Activated CD4-positive, CD25-positive, alpha-beta regulatory T cell treated with anti-CD3 and anti-CD28 coated beads, Interleukin-2, amount 50 U/mL, for 72 hours (primary cell): ENCODE measurements at places on chromosomes 5 and 9.

GRCh38 chr9:8651846-8652215 lies 852.3 kb upstream of the DMAC1 start:
- DNase-seq, result no peak

- no peak for DNase-seq
These were observed 255.6 kb downstream of the NSG2 start for GRCh38 chr5:174300941-174301761.

GRCh38 chr9:129685220-129685932 lies 19.9 kb downstream of the PRRX2 start:
- DNase-seq, result no peak

- no peak for DNase-seq
These were observed 685.6 kb downstream of the DTWD2 start for GRCh38 chr5:118302786-118303185.

DNA sequence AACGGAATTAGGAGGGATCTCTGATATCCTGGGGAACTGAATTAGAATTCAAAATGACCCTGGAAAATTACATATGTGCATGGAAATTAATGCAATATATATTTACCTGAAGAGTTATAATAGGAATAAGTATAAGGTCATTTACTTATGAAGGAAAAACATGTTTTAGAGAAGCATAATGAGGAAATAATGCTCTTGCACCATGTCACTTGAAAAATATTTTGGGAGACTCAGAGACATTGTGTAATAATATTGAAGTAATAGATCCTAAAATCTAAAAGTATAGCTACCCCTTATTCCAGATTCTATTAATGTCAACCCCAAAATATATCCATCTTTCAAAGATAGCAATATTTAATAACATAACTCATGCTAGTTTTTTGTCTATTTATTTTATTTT lies 28.4 kb downstream of the SPZ1 start:
- no peak for DNase-seq

- DNase-seq, result no peak
These were observed 357.8 kb upstream of the CCNG1 start for GRCh38 chr5:163079618-163080017.

GRCh38 chr5:54915466-54916027 lies 69.8 kb downstream of the ESM1 start:
- DNase-seq, result no peak

- DNase-seq, result no peak
These were observed 72.7 kb downstream of the KCNN2 start for GRCh38 chr5:114434396-114435219.

GRCh38 chr9:84711936-84712335 lies 42.4 kb downstream of the NTRK2 start:
- no peak for DNase-seq

DNA sequence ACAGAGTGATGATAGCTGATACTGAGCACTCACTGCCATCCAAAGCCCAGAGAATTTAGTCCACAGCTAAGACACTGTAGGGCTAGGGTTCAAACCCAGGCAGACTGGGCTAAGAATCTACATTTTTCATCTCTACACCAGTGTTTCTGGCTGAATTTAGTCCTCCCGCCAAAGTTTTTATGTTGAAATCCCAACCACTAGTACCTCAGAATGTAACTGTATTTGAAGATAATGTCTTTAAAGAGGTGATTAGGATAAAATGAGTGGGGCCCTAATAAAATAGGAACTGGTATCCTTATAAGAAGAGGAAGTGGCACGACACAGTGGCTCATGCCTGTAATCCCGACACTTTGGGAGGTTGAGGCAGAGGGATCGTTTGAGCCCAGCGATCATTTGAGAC lies 4.3 kb downstream of the GNA14 start:
- no peak for DNase-seq

DNA sequence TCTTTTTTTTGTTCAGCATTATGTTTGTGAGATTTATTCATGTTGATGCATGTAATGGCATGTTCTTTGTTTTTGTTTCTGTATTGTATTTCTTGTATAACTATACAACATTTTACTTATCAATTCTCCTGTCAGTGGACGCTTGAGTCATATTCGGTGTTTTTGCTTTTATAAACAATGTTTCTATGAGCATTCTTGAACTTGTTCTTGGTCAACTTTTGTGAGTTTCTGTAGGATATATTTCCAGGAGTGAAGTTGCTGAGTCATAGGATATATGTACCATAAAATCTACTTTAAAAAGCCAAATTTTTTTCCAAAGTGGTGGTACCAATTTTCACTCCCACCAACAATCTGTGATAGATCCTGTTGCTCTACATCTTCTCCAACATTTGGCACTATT lies 104.8 kb downstream of the VCAN start:
- no peak for DNase-seq

- DNase-seq, result no peak
These were observed 129.3 kb upstream of the STC2 start for GRCh38 chr5:173457482-173457881.

DNA sequence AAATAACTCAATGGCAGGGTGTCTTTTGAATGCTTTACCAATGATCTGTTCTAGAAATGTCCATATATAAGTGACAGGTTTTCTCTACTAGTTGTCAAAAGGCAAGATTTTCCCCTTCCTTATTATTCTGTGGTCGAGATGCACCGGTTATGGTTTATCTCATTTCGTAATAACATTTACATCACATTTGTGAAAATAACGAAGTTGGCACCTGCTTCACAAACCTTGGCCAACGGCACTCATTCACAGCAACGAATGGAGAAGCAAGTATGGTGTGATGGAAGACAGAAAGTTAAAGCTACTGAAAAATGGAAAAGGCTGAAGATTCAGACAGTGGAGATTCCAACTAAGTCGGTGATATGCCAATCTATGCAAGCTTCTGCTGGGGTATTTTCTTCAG lies 235.8 kb downstream of the KCTD16 start:
- no peak for DNase-seq

DNA sequence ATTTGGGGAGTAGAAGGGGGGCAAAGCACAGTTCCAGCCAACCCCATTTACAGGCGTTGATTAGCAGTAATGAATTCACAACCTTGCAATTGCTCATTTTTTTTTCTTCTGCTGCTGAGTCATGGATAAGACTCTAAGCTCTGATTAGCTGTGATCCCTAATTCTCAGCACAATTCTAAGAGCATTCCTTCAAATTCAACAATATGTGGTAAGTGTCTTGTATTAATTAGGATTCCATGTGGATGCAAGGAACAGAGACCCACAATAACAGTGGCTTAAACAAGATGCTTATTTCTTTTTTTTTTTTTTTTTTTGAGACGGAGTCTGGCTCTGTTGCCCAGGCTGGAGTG lies 133.4 kb downstream of the PALM2AKAP2 start:
- DNase-seq, result no peak

GRCh38 chr5:102289251-102289899 lies 6.7 kb downstream of the SLCO4C1 start:
- DNase-seq, result no peak

GRCh38 chr9:4442806-4443205 lies 47.5 kb upstream of the SLC1A1 start:
- no peak for DNase-seq

DNA sequence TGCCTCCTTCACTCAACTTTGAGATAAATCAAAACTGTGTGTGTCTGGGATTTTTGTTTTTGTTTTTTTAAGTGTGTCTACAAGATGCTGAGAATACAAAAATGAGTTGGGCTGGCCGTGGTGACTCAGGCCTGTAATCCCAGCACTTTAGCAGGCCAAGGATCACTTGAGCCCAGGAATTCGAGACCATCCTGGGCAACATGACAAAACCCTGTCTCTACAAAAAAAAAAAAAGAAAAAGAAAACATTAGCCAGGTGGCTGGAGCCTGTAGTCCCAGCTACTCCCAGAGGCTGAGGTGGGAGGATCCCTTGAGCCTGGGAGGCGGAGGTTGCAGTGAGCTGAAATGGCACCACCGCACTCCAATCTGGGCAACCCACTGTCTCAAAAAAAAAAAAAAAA lies 21.0 kb downstream of the HNRNPK start:
- no peak for DNase-seq

DNA sequence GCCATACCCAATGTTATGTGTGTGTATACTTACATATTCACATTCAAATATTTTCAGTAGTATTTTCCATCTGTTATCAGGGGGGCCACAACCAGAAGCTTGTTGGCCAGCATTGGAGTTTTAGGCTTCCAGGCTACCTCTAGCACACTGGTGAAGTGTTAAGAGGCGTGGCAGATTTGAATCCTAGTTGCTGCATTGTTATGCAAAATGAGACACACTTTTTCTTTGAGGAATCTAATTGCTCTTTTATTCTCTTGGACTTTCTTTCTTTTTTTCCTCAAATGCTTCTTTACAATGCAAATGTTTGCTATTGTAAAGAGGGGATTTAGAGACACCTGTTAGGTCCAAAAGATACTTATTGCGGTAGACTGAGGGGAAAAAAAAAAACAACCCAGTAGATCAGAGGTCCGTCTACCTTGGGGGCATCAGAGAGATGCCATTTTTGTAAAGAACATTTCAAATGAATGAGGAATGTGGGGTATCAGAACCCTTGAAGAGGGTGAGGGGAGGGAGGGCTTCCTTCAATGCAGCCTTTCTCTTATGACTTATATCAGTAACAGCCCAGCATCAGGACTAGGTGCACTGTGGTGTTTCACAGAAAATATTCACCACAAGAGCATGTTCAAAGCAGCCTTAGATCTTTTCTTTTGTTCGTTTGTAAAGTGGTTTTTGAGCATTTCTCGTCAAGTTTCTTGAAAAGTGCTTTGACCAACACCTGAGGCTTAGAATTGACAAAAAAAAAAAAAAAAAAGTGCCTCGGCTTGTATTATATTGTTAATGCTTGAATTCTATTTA lies 3.8 kb downstream of the SMARCA2 start:
- DNase-seq, result no peak

DNA sequence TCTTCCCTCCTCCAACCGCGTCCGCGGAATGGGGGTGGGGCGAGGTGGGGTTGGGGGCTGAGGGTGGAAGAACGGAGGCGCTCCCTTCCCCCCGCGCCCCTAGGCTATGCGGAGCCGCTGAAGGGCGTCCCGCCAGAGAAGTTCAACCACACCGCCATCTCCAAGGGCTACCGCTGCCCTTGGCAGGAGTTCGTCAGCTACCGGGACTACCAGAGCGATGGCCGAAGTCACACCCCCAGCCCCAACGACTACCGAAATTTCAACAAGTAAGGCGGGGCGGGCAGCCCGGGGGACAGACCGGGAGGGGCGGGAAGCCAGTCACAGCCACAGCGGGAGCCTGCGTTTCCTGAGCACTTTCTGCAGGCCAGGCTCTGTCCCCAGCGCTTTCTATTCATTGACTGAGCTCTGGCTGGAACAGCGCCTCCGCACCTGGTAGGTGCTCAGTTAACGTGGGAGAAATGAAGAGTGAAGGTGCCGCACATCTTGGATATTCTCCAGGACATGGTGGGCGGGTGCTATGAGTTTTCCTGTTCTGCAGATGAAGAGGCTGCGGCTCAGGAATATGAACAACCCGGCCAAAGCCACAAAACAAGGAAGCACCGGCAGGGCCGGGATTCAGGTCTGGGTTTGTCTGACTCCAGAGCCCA lies 11.3 kb downstream of the MYOZ3 start:
- no peak for DNase-seq

DNA sequence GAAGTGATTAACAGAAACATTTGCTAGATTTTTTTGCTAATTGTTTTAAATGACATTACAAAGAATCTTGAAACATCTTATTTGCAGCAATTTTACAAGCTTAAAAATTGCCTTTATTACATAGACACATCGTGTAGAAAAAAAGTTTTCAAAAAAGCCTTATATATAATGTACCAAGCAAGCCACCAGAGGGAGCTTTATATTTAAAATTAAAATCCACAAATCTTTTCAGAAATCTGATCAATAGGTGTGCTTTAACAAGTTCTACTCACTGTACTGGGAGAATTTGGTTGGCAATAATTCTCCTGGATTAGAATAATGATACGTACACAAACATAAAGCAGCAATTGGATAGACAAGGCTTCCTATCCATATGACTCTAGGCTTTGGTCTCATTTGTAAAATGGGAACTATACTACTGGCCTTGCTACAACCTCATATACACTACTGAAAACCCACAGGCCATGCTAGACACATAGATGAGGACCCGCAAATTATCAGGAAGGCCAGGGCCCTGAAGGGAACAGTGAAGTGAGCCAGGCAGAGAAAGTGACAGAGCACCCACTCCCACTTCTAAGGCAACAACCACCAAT lies 4.8 kb downstream of the PSMB7 start:
- no peak for DNase-seq

- no peak for DNase-seq
These were observed 51.5 kb upstream of the RNU6ATAC start for GRCh38 chr9:134215699-134216448.

- DNase-seq, result no peak
These were observed 44.4 kb downstream of the GADD45G start for GRCh38 chr9:89649039-89649691.

DNA sequence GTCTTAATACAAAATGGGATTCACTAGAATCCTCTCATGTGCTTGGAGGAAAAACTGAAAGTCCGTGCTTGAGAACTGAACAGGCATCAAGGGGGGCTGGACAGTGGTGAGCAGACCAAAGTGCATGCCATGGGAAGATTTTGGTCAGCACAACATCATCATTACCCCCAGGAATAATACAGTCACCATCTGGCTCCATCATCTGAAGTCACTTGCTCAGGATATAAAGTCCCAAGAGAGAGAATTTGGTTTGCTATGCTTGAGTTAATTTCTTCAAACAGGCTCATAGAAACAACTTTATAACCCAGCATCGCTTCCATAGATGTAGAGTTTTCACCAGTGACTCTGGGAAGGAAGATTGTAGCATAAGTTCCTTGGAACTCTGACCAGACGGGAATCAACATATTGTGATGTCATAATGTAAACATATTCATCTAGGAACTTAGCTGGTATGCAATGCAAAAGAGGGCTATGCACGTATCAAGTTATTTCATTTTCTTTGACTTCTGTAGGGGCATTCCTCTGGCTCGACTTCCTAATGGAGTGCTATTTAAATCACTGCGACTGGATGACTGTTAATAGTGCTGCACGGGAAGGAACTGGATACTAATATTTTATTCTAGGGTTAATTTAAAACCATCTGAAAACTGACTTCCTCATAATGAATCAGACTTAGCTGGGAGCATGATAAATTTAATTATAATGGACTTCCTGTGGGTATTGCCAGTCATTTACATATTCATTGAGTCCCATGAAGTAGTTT lies 145.2 kb downstream of the MTRR start:
- DNase-seq, result no peak

- DNase-seq, result no peak
These were observed 69.9 kb downstream of the IQGAP2 start for GRCh38 chr5:76473009-76473336.

GRCh38 chr5:60503771-60504170 lies 196.2 kb downstream of the DEPDC1B start:
- DNase-seq, result no peak
